CD4-positive, alpha-beta T cell treated with Interleukin-12 subunit alpha and Interleukin-12 subunit beta, for 1 hour (primary cell): ENCODE measurements at places on chromosomes 3 and 15.

DNA sequence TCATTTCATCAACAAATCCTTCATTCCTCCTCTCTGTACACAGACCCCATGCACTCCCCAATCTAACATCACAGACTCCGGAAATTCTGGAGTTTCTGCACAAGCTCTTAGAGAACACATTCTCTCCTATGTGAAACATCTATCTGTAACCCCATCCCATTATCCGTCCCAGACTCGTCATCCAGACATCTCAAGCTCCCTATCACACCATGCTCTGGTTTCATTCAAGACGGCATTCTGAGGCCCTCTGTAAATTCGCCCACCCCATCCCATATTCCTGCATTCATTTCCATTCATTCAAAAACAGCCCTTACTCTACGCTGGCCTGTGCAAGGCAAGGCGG, 575 bp downstream of the LEO1 start:
- DNase-seq: no peak

DNA sequence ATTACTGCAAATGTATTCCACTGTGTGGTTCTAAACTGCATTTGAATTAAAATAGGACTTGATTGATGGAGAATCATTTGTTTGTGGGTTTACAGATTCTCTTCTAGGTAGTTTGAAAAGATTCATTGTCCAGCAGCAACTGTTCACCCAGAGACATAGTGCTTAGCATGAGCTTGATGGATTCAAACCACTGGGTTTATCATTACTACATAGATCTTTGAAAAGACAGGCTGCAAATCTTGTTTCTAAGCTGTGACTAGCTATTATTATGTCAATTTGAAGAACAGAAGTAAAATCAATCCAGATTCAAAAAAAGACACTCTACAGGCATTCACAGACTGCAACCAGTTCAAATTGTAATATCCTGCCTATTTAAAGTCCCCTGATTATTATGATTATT, 49.8 kb downstream of the MBNL1 start:
- DNase-seq: no peak

DNA sequence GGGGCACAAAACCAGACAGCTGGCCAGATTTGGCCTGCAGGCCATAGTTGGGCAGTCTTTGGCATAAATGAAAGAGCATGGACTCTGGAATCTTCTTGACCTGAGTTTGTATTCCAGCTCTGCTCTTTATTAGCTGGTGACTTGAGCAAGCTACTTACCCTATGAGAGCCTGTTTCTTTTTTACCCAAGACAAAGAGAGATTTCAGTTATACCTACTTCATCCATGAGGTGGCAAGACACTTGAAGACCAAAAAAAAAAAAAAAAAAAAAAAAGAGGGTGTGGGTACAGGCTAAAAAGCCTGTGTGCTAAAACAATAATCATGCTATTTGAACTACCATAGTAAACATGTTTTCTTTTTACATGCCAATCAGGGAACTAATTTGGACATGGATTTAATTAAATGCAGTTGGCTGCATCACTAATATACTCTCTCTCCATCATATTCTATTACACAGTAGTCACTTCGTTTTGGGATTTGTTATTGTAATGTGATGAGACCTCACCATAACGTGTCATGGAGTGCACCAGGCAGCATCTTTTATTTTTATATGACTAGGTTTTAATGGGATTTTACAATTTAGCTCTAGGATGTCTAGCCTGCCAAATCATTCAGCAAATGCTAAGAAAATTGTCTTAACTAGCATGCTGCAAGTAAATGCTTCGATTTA, 109.2 kb upstream of the FHIT start:
- DNase-seq: no peak

GRCh38 chr3:108079877-108080276, 11.0 kb downstream of the CD47 start:
- no peak for DNase-seq

DNA sequence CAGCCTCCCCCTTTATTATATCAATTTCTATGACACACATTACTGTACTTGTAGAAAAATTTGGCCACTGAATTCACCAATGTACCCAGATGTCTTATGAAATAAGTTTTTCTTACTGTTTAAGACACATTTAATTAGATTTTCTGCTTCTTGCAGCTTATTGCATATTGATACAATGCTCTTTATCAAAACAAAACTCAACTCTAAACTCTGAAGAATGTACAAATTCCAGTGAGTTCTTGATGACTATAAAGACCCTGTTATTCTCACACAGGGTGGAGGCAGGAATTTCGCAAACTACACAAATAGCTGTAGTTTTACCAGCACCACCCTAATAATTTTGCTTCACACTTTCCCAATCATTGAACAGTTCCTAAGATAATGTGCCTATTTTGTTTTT, 22.0 kb downstream of the CMTM6 start:
- no peak for DNase-seq

DNA sequence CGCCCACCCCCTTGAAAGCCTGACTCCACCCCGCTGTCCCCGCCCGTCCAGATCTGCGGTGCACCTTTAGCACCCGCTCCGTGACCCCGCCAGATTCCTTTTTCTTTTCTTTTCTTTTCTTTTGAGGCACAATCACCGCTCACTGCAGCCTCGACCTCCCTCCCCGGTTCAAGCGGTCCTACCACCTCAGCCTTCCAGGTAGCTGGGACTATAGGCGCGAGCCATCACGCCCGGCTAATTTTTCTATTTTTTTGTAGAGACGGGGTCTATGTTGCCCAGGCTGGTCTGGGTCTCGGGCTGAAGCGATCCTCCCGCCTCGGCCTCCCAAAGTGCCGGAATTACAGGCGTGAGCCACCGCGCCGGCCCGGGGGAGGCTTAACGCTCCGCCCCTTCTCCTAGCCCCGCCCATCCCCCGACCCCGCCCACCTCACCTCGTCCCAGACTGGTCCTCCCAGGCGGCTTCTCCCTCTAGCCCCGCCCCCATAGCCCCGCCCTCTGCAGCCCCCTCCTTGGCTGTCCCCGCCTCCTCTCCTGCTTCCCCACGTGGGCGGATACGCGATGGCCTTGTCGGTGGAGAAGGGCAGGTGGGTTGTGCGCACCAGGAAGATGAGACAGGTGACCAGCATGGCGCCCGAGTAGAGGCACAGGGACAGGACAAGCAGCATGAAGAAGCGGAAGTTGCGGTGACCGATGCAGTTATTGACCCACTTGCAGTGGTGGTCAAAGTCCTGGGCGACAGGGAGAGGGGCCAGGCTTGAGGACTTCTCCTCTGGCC, 3.2 kb downstream of the ZDHHC19 start:
- DNase-seq: peak; percentile 77

DNA sequence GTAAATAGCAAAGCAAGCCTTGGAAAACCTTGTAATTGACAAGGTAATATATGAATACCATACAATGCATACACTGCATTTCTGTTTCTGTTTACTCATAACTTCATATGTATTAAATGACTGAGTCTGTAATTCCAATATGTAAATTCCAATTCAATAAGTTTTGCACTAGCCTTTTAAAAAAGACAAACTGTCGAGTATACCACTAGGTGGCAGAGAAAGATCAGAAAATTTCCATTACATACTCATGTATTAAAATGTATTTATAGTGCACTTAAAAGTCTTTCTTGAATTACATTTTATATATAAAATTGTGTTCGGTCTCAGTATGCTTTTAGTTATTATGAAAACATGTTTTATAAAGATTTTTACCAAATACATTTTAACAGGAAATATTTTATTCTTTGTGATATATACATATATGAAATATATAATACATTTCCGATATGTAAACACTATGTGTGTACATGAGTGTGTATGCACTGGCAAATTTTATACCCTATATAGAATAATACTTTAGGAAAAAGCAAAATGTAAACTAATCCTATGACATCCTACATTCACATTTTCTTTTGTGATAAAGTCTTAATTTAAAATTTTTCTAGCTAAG, 216.8 kb downstream of the VGLL3 start:
- DNase-seq: no peak

DNA sequence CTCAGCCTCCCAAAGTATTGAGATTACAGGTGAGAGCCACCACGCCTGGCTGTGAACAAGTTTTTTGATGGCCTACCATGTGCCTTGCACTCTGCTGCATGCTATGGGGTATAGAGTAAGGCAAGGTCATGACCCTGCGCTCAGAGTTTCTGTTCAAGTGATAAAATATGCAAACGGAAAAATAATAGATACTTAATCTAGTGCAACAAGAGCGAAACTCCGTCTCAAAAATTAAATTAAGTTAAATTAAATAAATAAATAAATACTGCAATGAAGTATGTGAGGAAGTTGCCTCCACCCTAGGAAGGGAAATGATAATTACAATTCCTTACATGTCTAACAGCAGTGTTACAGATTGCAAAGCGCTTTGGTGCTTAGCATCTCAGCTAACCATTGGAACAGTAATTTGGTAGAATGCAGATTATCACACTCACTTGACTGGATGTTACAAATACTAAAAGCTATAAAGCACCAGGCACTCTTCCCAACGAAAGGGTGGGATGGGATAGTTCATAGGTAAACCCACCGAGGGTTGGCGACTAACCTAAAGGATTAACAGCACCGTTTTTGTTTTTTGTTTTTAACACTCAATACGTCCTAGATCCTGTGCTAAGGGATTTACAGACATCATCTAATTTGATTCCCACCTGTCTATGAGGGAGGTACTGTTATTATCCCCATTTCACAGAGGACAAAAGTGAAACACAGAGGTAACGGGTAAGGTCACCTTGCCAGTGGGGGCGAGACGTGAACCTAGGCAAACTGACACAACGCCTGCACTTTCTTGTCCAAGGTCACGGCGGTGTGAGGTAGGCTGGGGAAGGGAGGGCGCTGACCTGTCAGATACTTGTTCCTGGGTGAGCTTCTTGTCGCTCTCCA, 793 bp upstream of the FANCD2 start:
- DNase-seq: no peak

DNA sequence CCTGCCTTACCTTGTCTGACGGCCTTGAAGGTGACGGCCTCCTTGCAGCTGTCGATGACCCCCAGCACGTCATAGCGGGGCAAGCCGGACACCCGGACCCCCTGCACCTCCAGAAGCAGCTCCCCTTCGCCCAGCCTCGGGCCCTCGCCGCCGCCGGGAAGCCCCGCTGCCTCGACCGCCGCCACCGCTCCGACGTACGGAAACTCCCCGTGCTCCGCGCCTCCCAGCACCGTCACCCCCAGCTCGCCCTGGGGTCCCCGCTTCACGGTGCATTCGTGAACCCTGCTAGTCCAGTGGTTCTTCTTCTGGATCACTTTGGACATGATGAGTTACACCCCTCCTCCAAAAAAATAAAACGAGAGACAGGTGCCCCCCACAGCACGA, 740 bp downstream of the MAGI1 start:
- DNase-seq: no peak

DNA sequence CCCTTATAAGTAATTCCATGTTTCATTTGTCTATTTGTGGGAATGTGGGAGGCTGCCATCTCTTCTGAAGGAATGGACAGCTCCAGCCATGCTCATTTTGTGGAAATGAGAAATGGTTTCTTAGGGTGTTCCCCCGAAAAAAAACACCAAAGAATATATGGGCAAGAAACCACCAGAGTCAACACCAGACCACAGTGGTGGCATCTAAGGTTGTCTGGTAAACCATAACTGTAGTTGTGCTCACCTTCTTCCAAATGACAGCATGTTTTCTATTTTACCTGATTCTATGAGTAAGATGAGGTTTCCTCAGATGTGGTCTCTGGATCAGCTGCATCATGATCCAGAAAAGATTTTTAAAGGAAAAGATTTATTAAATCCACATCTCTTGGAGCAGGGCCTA, 217.0 kb upstream of the C2CD4B start:
- DNase-seq: no peak

- DNase-seq: no peak
These were observed 12.2 kb downstream of the ZNF774 start for GRCh38 chr15:90364251-90364650.

GRCh38 chr3:107919239-107919638, 171.6 kb downstream of the CD47 start:
- DNase-seq: no peak

GRCh38 chr3:161556533-161556932, 59.9 kb downstream of the OTOL1 start:
- DNase-seq: no peak

DNA sequence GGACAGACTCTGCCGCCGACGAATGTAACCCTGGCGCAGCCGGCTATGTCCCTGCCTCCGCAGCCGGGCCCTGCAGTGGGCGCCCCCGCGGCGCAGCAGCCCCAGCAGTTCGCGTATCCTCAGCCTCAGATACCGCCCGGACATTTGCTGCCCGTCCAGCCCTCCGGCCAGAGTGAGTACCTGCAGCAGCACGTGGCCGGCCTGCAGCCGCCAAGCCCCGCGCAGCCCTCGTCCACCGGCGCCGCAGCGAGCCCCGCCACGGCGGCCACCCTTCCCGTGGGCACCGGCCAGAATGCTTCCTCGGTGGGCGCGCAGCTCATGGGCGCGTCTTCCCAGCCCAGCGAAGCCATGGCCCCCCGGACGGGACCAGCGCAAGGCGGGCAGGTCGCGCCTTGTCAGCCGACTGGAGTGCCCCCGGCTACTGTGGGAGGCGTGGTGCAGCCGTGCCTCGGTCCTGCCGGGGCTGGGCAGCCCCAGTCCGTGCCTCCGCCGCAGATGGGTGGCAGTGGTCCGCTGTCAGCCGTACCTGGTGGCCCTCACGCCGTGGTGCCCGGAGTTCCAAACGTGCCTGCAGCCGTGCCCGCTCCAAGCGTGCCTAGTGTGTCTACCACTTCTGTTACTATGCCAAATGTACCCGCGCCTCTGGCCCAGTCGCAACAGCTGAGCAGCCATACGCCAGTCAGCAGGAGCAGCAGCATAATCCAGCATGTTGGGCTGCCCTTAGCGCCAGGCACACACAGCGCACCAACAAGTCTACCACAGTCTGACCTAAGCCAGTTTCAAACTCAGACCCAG, 2.4 kb downstream of the TSC22D2 start:
- DNase-seq: peak; percentile 30

DNA sequence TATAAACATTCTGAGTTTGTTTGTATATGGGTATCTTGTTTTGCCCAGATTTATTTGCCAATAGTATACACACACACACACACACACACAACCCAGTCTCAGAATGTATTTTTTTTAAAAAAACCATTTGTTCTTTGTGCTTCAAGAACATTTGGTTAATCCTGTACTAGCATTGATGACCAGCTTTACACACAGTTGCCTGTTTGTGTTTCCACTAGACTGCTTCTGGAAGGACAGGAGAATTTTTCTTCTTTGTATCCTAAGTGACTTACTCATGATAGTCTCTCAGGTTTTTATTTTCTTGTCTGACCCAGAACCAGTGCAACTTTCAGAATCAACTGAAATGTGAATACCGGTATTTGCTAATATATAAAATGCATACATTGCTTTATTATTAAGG, 40.5 kb downstream of the U2SURP start:
- no peak for DNase-seq

- DNase-seq: no peak
These were observed 33.6 kb upstream of the ETV5 start for GRCh38 chr3:186142393-186142932.

GRCh38 chr3:46092702-46093080, 65.4 kb upstream of the XCR1 start:
- DNase-seq: no peak

DNA sequence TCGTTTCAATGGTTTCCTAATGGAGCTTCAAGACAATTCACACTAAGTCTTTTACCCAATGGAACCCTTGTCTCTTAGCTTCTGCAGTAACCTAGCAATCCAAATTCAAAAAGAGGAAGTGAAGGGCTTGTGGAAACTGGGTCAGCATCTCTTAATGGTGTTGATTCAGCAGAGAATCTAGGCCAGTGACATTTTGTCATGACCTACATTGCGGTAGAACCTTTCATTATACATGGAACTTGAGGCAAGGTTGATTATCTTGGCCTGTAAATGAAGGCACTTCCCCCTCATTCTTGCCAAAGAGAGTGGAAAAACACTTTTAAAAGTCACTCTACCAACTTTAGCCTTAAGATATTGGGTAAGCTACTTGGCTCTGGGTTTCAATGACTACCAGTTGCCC, 42.8 kb downstream of the C2CD4B start:
- peak; percentile 48 for DNase-seq
